ENCODE measurements at places on chromosomes 2 and 18.
A peak's percentile ranks its signal among the peaks of the same experiment; 100 is the strongest.

GRCh38 chr2:121791801-121792221 is 36.4 kb downstream of the TSN start:
- DNase-seq, result no peak

- no peak for DNase-seq
Measured at GRCh38 chr2:131067465-131068125, 25.7 kb downstream of the FAM168B start.

- peak; percentile 62 for DNase-seq
Measured at GRCh38 chr2:3493615-3494007, 25.7 kb downstream of the ADI1 start.

DNA sequence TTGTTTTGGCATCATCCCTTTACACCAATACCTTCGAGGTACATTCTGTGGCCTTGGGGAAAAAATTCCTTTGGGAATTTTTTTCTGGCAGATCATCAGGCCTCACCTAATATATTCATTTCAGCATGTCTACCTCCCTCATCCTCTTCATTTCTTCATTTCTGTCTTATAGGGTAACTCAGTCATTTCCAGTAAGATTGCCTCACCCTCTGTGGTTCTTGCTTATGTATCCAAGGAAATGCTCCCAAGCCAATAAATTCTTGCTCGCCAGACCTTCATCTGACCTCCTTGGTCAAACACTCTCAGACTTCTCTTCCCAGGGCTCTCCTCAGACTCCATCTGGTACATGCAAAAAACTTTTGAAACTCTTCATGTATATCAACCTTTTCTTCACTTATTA is 265.6 kb downstream of the TMX3 start:
- DNase-seq, result no peak

- no peak for DNase-seq
Measured at GRCh38 chr2:219002395-219003266, 9.4 kb upstream of the CRYBA2 start.

DNA sequence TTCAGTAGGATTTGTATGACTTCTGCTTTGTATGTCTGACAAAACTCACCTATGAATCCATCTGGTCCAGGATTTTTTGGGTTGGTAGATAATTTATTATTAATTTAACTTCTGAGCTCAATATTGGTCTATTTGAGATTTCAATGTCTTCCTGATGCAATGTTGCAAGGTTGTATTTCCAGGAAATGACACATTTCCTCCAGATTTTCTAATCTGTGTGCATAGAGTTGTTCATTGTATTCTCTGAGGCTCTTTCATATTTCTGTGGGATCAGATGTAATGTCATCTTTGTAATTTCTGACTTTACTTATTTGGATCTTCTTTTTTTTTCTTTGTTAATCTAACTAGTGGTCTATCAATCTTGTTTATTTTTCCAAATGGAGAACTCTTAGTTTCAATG is 584.7 kb upstream of the SETBP1 start:
- no peak for DNase-seq

GRCh38 chr2:149020432-149020851 is 18.1 kb upstream of the LYPD6B start:
- DNase-seq, result no peak

DNA sequence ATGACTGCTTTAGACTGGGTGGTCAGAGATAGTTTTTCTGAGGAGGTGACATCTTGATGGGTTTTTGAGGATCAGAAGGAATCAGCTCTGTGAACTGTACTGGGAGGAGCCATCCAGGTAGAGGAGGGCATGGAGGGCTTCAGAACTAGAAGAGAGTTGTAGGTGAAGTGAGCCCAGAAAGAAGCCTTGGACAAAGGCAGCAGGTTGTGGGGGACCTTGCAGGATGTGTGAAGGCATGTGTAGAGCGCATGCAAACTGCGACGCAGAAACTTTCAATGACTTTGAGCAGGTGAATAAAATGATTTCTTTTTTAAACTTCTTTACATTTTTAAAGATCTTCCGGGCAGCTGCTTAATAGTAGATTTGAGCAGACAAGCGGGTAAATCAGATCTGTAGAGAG is 83.9 kb upstream of the SIX2 start:
- no peak for DNase-seq

DNA sequence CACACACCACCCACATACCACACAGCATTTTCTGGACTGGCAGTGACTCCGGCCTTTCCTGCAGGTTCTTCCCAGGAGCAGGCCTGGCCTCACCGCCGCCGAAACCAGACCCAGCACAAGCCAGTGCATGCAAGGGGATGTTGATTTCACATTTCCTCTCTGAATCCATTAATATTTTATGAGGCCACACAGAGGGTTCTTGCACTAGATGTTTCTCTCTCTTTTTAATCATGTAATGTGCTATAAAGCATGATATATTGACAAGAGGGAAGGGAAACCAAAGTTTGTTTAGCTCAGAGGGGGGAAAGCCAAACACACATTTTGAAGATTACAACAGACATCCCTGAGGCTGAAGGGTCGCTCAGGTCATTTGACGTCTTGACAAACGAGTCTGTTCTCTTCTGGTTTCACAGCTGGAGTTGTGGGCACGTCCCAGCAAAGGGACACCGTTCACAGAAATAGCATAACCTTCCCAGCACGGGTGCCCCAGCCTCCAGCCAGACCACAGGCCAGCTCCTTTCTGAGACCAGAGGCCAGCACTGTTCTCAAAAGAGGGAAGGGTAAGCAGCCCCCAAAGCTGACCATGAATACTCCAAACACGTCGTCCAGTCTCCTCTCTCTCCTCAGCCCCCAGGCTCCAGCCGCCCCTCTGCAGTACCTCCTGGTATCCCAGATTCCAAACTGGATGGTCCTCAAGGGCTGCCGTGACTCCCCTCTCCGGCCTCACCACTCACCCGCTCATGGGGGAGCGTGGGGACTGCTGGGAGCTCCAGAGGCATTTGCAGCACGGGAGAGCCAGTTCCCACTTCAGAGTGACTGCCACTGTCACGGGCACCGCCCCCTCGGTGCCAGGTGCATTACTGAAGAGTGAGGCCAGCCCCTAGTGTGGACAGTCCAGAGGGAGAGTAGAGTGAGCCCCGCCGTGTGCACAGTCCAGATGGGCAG is 340.3 kb upstream of the SALL3 start:
- no peak for DNase-seq

GRCh38 chr2:32884346-32884745 is 62.4 kb upstream of the LTBP1 start:
- DNase-seq, result no peak
